ENCODE measurements at places on chromosomes 5 and 9. TPM values are rescaled to one million over a fixed set of nuclear protein-coding genes. Genes with fewer than 3 reads are reported as not detected.

The INSL6 gene
- not detected for total RNA-seq

The GABRA1 gene
- total RNA-seq: not detected

The ARID3C gene
- total RNA-seq: 0.26 TPM

The ANKRD18A gene
- total RNA-seq: 1.6 TPM

The PAPPA gene
- total RNA-seq: 1.3 TPM

The ANKRD20A1 gene
- total RNA-seq: 0.26 TPM

The PRXL2C gene
- total RNA-seq: 5.8 TPM

The GADD45G gene
- total RNA-seq: 1.0 TPM

The WDR70 gene
- total RNA-seq: 17.9 TPM

The SOHLH1 gene
- total RNA-seq: not detected

The CKMT2 gene
- total RNA-seq: not detected

The ABLIM3 gene
- 3.7 TPM for total RNA-seq

The NPR3 gene
- 17.1 TPM for total RNA-seq

The TAF11L2 gene
- total RNA-seq: not detected

The TEK gene
- 0.26 TPM for total RNA-seq

The AK8 gene
- 0.26 TPM for total RNA-seq

The ECM2 gene
- total RNA-seq: 0.90 TPM

The STPG3 gene
- total RNA-seq: not detected
